Hair follicle dermal papilla cell (primary cell): ENCODE measurements at places on chromosomes 12 and 14. TPM values are rescaled to one million over a fixed set of nuclear protein-coding genes. Genes with fewer than 3 reads are reported as not detected.

Gene DACT1
- total RNA-seq, result 2.1 and 2.9 TPM in 2 replicates

Gene KERA
- total RNA-seq, result not detected in 2 replicates

Gene FAM222A
- total RNA-seq, result under 0.01 and 0.16 TPM in 2 replicates

Gene ACSM4
- not detected in 2 replicates for total RNA-seq

Gene CLEC9A
- not detected in 2 replicates for total RNA-seq

Gene FOXG1
- total RNA-seq, result not detected in 2 replicates

Gene FZD10
- total RNA-seq, result not detected in 2 replicates

Gene ZFYVE26
- total RNA-seq, result 31.8 and 41.5 TPM in 2 replicates

Gene PLD4
- under 0.01 TPM in 2 replicates for total RNA-seq

Gene L3HYPDH
- 42.7 and 44.4 TPM in 2 replicates for total RNA-seq

Gene LALBA
- total RNA-seq, result 0.24 TPM in 1 of 2 replicates, not detected in the other

Gene NCOR2
- total RNA-seq, result 112 and 116 TPM in 2 replicates

Gene NID2
- total RNA-seq, result 214 and 291 TPM in 2 replicates

Gene AJUBA
- 93.6 and 109 TPM in 2 replicates for total RNA-seq

Gene LRP6
- 23.1 and 39.3 TPM in 2 replicates for total RNA-seq

Gene KLRC4
- not detected in 2 replicates for total RNA-seq
